ENCODE measurements at places on chromosomes 13 and 19.

DNA sequence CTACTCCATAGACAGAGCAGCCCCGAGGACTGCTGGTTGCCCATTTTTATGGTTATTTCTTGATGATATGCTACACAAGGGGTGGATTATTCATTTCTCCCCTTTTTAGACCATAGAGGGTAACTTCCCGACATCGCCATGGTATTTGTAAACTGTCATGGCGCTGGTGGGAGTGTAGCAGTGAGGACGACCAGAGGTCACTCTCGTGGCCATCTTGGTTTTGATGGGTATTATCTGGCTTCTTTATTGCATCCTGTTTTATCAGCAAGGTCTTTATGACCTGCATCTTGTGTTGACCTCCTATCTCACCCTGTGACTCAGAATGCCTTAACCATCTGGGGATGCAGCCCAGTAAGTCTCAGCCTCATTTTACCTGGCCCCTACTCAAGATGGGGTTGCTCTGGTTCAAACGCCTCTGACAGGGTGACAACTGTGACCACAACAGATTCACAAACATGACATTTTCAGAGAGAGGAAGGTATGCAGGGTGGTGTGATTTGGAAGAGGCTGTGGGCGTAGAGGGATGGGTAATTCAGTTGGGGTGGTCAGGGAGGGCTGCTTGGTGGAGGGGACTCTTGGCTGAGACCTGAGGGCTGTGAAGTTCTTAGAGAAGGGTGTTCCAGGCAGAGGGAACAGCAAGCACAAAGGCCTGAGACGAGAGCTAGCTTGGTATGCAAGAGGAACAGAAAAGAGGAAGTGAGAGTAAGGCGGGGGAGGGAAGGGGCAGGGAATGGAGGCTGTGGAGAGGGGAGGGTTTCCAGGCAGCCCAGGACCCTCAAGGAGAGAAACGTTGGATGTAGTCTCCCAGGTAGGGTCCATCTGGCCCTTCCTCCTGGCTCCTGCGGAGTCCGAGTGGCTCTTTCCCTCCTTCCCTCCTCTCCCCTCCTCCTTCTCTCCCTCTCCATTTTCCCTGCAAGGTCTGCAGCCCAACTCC is 23.5 kb downstream of the FAM187B start:
- H3K27ac ChIP-seq = peak overlapping the region; percentile 88
- no peak overlapping the region for H3K4me3 ChIP-seq
- H3K27me3 ChIP-seq = no peaks in the 10 kb centered on the region

- peaks cover 11% of the 10 kb centered on the region for H3K36me3 ChIP-seq
- H3K27me3 ChIP-seq = peaks cover 8% of the 10 kb centered on the region
- DNase-seq = no peak
- H3K27ac ChIP-seq = no peak overlapping the region
Observed at GRCh38 chr19:38204096-38204495, 19.9 kb downstream of the DPF1 start.

- peak; percentile 36 for DNase-seq
- peaks cover 53% of the 10 kb centered on the region for H3K4me1 ChIP-seq
- no peak overlapping the region for H3K4me3 ChIP-seq
- no peaks in the 10 kb centered on the region for H3K27me3 ChIP-seq
- no peaks in the 10 kb centered on the region for H3K36me3 ChIP-seq
Observed at GRCh38 chr13:42348576-42348975, 76.6 kb downstream of the AKAP11 start.

DNA sequence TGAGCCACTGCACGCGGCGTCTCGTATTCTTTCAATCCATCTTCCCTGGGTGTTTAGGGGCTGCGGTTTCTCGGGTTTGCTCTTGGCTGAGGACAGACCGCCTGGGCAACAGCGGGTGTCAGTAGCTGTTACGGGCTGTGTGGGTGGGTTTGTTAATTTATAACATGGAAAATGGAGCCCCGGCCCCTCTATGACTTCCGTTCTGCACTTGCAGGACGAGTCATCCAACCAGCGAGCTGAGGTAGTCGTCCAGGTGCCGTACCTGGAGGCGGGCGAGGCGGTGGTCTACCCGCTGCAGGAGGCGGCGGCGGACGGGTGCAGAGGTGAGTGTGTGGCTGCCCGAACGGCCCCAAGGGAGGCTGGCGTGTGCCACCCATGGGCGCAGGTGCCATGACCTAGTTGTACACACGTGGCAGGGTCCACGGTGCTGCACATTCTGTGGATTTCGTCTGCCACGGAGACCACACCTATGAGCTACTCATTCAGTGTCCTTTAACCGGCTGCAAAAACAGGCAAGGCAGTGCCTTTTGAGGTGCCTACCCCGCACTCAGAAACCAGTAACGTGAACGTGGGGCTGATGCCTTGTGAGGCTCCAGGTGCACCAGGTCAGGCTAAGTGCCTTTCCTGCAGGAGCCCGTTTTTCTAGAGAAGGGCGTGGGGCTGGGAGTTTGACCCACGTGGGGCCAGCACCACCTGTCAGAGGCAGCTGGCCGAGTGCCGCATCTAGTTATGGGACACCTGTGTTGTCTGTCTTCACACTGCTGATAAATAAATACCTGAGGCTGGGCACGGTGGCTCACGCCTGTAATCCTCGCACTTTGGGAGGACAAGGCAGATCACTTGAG is 10.9 kb downstream of the POLR2E start:
- DNase-seq = peak; percentile 51
- H3K36me3 ChIP-seq = peaks cover 57% of the 10 kb centered on the region
- H3K4me1 ChIP-seq = peaks cover 60% of the 10 kb centered on the region
- peak overlapping the region; percentile 3 for H3K27ac ChIP-seq
- no peaks in the 10 kb centered on the region for H3K27me3 ChIP-seq

- no peaks in the 10 kb centered on the region for H3K36me3 ChIP-seq
- no peak for DNase-seq
- no peak overlapping the region for H3K4me3 ChIP-seq
- no peak overlapping the region for H3K27ac ChIP-seq
- peaks cover 17% of the 10 kb centered on the region for H3K4me1 ChIP-seq
Observed at GRCh38 chr19:48756686-48757085, 1.4 kb downstream of the FGF21 start.

GRCh38 chr19:38745316-38745715 is 1.0 kb upstream of the CAPN12 start:
- DNase-seq = no peak
- H3K4me3 ChIP-seq = no peak overlapping the region
- H3K27me3 ChIP-seq = no peaks in the 10 kb centered on the region

- no peaks in the 10 kb centered on the region for H3K27me3 ChIP-seq
- H3K4me1 ChIP-seq = peaks cover 5% of the 10 kb centered on the region
- H3K4me3 ChIP-seq = no peak overlapping the region
- H3K36me3 ChIP-seq = peaks cover 37% of the 10 kb centered on the region
Observed at GRCh38 chr13:36966404-36966803, 32.7 kb downstream of the ALG5 start.

DNA sequence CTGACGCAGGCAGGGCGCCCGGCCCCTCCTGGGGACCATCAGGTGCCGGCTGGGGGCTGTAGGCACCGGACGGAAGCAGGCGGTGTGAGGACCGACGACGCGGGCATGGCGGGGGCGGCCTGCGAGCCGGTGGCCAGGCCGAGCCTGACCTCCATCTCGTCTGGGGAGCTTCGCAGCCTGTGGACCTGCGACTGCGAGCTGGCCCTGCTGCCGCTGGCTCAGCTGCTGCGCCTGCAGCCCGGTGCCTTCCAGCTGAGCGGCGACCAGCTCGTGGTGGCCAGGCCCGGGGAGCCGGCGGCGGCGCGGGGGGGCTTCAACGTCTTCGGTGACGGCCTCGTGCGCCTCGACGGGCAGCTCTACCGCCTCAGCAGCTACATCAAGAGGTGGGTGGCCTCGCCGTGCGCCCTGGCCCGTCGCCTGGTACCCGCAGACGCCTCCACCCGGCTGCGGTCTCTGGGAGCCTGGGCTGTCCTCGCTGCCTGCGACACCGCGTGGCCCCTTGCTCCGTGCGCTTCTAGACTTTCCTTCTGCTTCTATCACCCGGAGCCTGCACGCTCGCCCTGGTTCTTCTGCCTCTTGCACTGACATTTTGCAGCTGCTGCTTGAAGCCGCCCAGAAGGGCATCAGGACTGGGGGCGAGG is 460 bp downstream of the MEDAG start:
- peaks cover 3% of the 10 kb centered on the region for H3K4me1 ChIP-seq
- no peak for DNase-seq
- H3K27me3 ChIP-seq = peaks cover 47% of the 10 kb centered on the region
- H3K4me3 ChIP-seq = no peak overlapping the region
- H3K27ac ChIP-seq = no peak overlapping the region
- H3K36me3 ChIP-seq = no peaks in the 10 kb centered on the region

GRCh38 chr19:5950741-5951140 is 27.2 kb downstream of the RANBP3 start:
- H3K4me3 ChIP-seq = no peak overlapping the region
- H3K36me3 ChIP-seq = peaks cover 23% of the 10 kb centered on the region
- peaks cover 86% of the 10 kb centered on the region for H3K4me1 ChIP-seq
- no peaks in the 10 kb centered on the region for H3K27me3 ChIP-seq
- DNase-seq = no peak

- peaks cover 34% of the 10 kb centered on the region for H3K4me1 ChIP-seq
- no peak overlapping the region for H3K27ac ChIP-seq
- H3K27me3 ChIP-seq = peaks cover 16% of the 10 kb centered on the region
- no peaks in the 10 kb centered on the region for H3K36me3 ChIP-seq
Observed at GRCh38 chr13:44198826-44199225, 174.8 kb upstream of the SERP2 start.

DNA sequence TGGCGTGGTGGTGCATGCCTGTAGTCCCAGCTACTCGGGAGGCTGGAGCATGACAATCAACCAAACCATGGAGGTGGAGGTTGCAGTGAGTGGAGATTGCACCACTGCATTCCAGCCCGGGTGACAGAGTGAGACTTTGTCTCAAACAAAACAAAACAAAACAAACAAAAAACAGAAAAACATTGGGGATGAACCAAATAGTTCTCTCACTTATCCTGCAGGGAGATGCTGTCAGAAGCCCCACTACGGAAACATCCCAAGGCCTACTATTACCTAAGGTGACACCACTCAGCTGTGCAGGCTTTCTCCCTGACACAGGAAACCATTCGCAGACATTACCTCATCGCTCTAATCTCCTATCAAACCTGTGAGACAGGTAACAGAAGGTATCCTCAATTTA is 113.5 kb downstream of the FOXO1 start:
- no peaks in the 10 kb centered on the region for H3K27me3 ChIP-seq
- no peak overlapping the region for H3K27ac ChIP-seq
- peaks cover 5% of the 10 kb centered on the region for H3K36me3 ChIP-seq
- no peak for DNase-seq
- no peak overlapping the region for H3K4me3 ChIP-seq
- H3K4me1 ChIP-seq = peaks cover 31% of the 10 kb centered on the region

DNA sequence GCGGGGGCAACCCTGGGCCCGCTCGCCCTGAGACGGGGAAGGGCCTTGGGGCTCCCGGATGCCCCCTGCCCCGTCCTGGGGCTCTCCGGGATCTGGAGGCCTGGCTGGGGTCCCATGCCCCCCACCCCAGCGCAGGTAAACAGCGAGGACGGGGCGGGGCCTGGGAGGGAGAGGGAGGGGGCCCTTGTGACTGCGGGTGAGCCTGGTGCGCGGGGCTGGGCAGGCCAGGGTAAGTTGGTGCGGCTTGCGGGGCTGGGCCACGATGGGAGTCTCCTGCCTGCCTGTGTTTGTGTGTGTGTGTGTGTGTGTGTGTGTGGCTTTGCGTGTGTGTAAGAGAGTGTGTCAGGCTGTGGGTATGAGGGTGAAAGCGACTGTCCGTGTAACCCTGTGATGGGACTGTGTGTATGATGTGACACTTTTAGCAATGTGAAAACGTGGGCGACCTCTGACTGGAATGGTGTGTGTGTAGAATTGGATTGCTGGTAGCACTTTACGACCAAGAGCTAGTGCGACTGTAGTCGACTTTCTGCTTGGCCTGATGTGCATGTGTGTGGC is 426 bp downstream of the KLC3 start:
- peaks cover 23% of the 10 kb centered on the region for H3K27me3 ChIP-seq
- no peak overlapping the region for H3K4me3 ChIP-seq
- peaks cover 4% of the 10 kb centered on the region for H3K4me1 ChIP-seq
- H3K36me3 ChIP-seq = no peaks in the 10 kb centered on the region

- DNase-seq = no peak
- H3K27ac ChIP-seq = no peak overlapping the region
- peaks cover 13% of the 10 kb centered on the region for H3K27me3 ChIP-seq
- H3K4me1 ChIP-seq = no peaks in the 10 kb centered on the region
- H3K36me3 ChIP-seq = no peaks in the 10 kb centered on the region
Observed at GRCh38 chr13:39315796-39316195, 277.5 kb downstream of the NHLRC3 start.

- peak; percentile 32 for DNase-seq
- H3K27me3 ChIP-seq = no peaks in the 10 kb centered on the region
- peak overlapping the region; percentile 77 for H3K27ac ChIP-seq
- peaks cover 38% of the 10 kb centered on the region for H3K4me1 ChIP-seq
- H3K36me3 ChIP-seq = peaks cover 25% of the 10 kb centered on the region
Observed at GRCh38 chr13:113584870-113585671, 518 bp downstream of the TFDP1 start.

DNA sequence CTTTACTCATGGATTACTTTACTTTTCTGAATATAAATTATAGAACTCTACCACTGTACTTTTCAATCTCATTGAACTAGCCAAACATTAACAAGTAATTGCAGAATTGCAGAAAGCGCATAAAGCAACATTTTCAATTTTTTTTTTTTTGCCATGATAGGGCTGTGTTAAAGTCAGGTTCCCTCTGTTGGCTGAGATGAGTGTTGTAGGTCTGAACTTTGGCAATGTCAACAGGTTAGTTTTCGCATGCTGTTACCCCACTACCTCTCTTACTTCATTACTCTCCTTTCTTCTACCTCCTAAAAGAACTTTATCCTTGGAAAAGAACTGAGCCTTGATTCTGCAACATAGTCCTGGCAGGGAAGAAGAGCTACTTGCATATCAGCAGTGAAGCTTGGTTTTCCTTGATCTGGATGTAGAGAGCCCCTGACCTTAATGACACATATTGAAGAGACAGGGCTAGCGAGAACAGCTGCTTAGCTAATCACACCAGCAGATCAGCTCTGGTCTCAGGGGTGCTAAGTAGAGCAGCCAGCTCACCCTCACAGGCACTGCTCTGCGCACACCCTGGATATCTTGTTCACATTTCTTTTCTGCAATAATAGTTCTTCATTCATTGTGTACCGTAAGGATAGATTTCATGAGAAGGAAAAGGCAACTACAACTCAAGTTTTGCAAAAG is 119.5 kb downstream of the FLT1 start:
- H3K27me3 ChIP-seq = peaks cover 2% of the 10 kb centered on the region
- no peak for DNase-seq
- no peaks in the 10 kb centered on the region for H3K4me1 ChIP-seq

DNA sequence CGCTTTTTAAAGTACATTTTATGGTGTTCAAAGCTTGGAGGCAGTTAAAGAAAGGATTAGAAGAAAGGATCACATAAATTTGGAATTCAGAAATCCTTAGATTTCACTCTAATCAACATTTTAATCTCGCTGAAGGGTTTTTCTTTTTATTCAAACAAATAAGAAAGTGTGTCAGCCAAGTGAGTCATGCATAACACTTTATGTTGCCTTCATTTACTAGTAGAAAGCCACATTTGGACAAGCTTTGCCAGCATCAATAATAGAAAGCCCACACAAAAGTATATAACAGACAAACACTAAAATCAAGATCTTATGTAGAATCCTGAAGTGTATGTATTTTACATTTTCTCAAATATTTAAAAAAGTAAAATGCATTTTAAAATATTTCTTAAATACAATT is 154.9 kb upstream of the TRPC4 start:
- H3K4me1 ChIP-seq = no peaks in the 10 kb centered on the region
- H3K36me3 ChIP-seq = peaks cover 4% of the 10 kb centered on the region
- no peak overlapping the region for H3K4me3 ChIP-seq
- H3K27me3 ChIP-seq = no peaks in the 10 kb centered on the region
- DNase-seq = no peak
- H3K27ac ChIP-seq = no peak overlapping the region

GRCh38 chr13:113630804-113631203 is 27.2 kb downstream of the ATP4B start:
- DNase-seq = no peak
- no peaks in the 10 kb centered on the region for H3K4me1 ChIP-seq
- peaks cover 60% of the 10 kb centered on the region for H3K36me3 ChIP-seq
- no peaks in the 10 kb centered on the region for H3K27me3 ChIP-seq

All from activated CD4-positive, alpha-beta memory T cell treated with anti-CD3 and anti-CD28 coated beads for 36 hours (primary cell).